ENCODE measurements at places on chromosomes 2 and 18.

- DNase-seq = no peak
Measured at GRCh38 chr2:45674035-45674816, 22.8 kb downstream of the PRKCE start.

DNA sequence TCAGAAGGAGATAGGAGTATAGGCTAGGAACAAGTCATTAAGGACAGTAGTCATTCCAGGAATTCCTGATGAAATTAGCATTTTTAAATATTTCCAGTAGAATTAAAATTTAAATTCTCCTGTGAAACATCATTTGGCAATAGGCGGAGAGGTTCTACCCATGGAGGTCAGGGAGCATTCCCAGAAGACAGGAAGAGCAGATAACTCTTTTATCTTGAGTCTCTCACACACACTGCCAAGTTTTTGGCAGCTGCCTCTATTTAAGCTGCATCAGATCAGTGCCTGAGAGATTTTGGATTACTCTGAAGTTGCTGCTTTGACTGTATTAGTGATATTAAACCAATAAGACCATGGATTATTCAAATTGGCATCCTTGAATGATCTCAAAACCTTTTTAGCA, 714.7 kb downstream of the EPHA4 start:
- no peak for DNase-seq

DNA sequence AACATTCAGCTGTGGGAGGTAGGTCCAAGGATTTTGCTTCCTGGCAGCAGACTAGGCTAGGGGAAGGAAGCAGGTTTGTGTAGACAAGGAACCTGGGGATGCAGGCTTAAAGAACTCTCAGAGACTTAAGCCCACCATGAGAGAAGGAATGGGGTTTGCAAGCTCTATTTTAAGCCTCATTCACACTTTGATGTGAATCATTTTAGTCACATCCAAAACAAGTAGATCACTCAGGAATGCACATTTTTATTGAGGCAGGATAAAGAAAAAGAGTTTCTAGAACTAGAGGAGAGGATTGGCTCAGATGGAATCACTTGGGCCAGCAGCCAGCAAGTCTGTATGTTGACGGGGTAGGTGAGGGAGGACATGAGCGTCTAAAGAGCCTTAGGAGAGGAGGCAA, 3.3 kb upstream of the NAPG start:
- DNase-seq = no peak

DNA sequence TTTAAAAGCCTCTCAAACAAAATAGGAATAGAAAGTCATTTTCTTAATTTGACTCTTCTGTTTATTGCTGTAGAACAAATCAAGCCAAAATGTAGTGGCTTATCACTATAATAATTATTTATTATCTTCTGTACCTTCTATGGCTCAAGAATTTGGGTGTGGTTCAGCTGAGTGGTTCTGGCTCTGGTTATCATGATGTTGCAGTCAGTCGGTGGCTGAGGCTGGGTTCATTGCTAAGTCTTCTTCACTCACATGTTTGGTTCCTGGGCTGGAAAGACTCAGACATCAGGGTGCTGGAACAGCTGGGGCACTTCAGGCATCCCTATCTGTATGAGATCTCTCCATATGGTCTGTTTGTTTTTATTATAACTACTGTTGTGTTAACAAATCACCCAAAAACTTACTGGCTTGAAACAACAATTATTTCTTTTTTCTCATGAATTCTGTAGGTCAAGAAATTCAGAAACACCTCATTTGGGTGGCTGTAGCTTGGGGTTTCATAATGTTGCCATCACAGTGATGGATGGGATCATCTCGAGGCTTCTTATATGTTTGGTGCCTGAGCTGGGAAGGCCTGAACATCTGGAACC, 242.6 kb upstream of the FBXO11 start:
- no peak for DNase-seq

GRCh38 chr18:9905401-9905922, 8.4 kb upstream of the VAPA start:
- DNase-seq = no peak

- no peak for DNase-seq
Measured at GRCh38 chr18:63162271-63163014, 157.1 kb downstream of the BCL2 start.

- no peak for DNase-seq
Measured at GRCh38 chr2:41914936-41915335, 132.9 kb upstream of the PKDCC start.

DNA sequence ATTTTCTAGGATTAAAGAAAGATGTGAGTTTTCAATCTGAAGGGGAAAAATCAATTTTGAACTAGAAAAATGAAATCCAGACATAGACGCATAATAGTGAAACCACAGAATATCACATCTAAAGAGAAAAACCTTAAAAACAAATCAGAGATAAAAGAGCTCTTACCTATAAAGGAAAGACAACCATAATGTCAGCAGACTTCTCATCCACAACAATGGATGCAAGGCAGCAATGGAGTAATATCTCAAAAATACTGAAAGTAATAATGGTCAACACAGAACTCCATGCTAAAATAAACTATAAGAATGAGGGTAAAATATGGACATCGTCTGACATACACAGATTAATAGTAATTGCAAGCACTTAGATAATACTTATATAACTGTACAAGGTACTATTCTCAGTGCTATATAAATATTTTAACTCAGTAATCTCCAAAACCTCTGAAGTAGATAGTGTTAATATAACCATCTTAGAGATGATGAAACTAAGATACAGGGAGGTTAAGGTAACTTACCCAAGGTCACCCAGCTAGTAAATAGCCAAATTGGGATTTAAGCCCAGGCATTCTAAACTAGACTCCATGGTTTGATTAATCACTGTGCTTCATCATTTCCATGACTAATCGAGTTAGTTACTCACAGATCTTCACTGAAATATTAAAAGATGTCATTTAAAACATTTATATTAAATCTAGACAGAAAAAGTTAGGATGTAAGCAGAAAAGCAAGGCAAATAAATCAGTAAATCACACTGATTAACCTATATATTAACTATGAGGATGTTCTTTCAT, 89.4 kb upstream of the SPTBN1 start:
- DNase-seq = no peak

DNA sequence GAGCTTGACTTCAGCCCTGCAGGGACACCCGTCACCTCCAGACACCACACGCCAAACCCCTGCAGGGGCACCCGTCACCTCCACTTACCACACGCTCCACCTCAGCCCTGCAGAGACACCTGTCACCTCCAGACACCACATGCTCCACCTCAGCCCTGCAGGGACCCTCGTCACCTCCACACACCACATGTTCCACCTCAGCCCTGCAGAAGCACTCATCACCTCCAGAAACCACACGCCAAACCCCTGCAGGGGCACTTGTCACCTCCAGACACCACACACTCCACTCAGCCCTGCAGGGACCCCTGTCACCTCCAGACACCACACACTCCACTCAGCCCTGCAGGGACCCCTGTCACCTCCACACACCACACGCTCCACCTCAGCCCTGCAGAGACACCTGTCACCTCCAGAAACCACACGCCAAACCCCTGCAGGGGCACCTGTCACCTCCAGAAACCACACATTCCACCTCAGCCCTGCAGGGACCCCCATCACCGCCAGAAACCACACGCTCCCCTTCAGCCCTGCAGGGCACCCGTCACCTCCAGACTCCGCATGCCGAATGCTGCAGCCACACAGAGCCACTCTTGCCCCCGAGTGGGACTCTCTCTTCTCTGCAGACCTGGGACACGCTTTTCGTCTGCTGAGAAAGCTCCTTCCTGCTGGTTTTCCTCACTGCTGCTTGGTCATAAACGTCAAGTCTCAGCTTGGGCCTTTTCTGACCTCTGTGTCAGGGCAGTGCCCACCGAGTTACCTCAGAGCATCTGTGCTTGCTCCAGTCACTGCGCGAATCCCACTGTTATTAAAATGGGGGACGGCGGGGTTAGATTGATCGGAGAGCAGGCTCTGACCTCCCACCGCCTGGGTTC, 77.5 kb upstream of the SALL3 start:
- DNase-seq = no peak

DNA sequence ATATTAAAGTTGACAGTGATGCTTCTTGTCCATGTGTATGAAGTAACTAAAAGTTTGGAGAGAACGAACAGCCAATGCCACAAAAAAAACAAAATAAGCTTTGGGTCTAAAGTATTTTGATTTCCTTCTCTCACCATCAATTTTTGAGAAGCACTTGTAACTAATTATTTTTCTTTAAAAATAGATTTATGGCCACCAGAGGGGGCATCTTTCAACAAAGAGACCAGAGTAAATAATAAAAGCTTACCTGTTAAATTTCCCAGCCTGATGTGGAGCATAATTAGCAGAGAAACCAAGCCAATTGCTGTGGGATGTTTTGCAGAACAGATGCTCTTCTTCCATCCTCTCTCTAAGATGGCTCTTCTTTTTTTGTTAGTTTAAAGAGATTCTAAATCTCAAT, 29.0 kb downstream of the LINC00305 start:
- no peak for DNase-seq

DNA sequence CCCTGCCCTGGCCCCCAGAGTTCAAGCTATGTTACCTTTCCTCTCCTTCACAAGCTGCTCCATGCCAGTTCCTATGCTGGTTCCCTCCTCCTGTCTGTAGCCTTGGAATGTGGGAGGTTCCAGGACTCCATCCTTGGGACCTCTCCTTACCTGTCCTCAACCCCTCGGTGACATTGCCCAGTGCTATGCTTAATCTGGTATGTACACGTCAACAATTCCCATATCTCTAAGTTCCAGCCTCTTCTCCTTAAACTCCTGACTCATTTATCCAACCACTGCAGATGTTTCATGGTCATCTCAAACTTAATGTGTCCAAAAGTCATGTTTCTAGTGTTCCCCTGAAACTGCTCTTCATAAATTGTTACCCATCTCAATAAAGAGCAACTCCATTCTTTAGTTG, 160.8 kb downstream of the TNS1 start:
- DNase-seq = no peak

- DNase-seq = no peak
Measured at GRCh38 chr2:68466361-68466777, 725 bp downstream of the FBXO48 start.

GRCh38 chr2:43848214-43848613, 9.4 kb downstream of the ABCG8 start:
- no peak for DNase-seq

GRCh38 chr2:10837298-10838266, 25.0 kb upstream of the PDIA6 start:
- no peak for DNase-seq

DNA sequence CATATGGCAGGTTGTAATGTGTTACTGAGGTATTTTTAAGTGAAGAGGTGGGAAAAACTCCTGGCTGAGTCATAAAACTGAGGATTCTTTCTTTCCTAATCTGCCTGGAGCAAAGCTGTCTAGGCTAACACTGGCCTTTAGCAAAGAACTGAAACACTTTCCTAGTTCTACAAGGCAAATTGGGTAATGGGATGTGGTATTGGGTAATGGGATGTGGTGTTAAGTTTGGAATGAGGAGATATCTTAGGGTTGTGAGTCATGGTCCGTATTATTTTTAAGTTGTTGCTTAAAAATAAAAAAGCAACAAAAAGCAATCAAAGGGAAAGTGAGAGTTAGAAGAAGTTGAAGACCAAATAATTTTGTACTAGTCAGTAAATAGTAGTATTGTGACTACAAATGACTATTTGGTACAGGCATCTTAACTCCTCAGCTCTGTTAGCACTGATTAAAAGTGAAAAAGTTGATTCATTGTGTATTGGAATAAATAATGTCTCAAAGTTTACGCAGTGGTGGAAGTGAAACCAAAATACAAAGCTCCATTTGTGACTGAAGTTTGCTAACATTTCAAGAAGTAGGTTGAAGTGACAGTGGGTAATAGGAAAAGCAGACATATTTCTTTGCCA, 216.8 kb downstream of the CAMKMT start:
- no peak for DNase-seq

DNA sequence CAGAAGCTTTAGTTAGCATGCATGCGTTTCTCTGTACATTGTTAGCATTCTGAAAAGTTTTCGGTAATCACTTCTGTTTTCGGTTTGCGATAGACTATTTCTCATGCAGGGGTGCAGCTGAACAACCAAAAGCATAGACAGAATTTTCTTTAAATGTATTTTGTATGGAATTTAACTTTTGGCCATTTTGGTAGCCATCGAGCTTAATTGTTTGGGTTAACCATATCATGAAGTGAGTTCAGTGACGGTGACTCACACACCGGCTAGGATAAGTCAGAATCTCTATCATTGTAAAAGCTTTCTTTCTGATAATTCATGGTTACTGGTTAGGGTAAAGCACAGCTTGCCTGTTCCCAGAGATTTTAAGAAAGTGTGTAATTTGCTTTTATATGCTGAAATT, 107.2 kb downstream of the CD226 start:
- DNase-seq = no peak

DNA sequence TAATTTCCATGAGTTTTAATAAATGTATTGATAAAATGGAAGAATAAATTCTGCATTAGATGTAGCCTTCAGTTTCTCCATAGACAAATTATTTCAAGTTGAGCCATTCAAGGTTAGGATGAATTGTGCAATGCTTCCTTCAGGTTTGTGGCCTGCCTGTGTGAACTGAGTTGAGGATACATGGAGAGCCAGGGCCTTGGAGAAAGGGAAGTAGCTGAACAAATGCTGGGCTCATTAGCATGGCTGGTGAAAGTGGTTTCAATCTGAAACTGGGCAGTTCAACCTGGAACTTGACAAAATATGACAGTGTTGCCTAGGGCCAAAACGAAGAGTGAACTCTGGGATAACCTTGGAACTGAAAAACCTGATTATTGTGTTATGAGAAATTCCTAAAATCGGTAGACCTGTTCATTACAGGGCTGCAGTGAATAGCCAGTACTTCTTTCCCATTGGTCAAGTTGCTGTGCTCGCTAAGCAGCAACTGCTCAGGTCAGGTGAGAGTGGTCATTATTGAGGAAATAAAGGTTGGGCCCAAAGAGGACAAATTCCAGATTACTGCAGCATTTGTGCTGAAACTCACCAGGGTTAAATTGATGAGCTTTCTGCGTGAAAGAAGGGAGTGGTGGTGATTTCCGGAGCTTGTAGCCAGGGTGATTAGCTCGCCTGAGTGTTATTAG, 12.7 kb downstream of the INPP1 start:
- DNase-seq = no peak

GRCh38 chr2:146978577-146979555, 866.0 kb upstream of the ACVR2A start:
- DNase-seq = no peak

DNA sequence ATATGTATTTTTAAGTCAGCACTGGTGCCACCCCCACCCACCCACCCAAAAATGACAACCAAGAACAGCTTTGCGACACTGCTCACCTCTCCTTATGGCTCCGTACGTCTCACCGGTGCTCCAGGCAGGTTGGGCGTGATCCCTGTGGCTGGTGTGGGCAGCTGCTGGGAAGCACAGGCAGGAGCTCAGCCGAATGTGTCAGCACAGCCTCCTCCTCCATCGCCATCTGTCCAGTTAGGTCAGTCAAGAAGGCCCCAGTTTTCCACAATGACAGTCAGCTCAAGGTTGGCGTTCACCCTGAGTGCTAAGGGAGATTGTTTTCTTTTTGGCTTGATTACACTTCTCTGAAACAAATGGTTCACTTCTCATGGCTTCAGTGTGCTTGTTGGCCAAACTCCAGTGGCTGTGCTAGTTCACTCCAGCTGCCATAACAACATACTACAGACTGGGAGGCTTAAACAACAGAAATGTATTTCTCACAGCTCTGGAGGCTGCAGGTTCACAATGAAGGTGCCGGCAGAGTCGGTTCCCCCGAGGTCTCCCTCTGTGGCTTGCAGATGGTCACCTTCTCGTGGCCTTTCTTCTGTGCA, 30.2 kb downstream of the AMER3 start:
- DNase-seq = no peak

GRCh38 chr2:144518748-144519596, 947 bp downstream of the ZEB2 start:
- no peak for DNase-seq

GRCh38 chr2:136538489-136538888, 226.9 kb upstream of the THSD7B start:
- no peak for DNase-seq
